ENCODE measurements at places on chromosomes 7 and 10.

GRCh38 chr7:156019776-156020565 lies 207.7 kb upstream of the SHH start:
- no peak for DNase-seq

DNA sequence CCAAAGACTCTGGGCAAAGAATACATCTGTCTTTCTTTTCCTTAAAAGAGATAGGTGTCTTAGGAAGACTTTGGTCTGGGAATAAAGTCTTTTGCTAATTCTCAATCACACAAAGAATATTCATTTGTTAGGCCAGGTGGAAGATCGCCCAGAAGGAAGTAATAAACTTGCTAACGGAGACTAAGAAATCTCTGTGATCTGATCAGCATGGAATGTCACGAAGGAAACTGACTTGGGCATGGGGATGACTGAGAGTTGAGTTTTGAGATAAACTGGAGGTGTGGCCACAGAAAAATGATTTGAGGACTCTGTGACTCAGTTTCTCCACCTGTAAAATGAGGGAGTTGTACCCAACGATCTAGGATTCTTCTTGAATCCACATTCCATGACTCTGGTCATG lies 161.1 kb upstream of the SVIL start:
- no peak for DNase-seq

DNA sequence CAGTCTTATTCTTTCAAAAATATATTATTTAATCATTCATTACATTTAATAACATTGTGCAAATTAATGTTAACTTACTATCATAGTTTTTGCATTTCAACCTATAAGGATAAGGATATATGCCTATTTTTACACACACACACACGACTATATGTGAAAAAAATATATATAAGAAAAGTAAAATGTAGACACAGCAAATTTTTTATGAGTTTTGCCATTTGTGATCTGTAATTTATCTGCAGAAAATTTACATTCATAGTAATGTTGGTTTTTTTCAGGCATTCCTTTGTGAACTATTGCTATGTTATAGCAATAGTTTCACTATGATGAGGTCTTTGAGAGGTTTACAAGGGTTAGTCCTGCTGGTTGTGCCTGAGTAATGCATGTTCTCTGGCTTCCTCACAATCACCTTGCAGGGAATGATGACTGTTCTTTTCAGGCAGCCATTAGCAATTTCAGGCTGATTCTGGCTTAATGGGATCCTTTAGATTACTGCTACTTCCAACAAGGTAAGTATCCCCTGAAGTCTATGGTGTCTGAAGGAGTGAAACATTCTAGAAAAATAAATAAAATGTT lies 183.7 kb upstream of the CDK1 start:
- DNase-seq = no peak

DNA sequence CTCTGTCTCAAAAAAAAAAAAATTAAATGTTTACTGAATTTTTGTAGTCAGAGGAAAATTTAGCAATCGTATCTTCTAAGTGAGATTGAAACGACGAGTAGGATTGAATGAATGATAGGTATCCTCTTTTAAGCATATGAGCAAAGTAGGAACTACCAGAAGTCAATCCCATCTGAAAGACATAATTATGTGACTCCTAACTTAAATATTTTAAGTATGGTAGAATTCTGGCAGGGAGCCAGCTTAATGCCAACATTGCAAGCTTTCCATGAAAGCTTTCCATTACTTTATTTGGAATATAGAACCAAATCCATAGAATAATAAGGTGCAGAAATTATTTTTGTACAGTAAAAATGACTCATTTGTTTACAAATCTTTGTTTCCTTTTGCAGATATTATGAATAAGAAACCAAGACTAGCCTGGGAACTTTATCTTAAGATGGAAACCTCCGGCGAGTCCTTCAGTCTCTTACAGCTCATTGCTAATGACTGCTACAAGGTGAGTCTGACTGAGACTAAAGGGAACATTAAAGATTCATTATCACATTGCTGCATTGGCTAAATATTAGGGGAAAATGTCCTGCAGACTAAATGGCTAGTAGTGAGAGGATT lies 50.2 kb upstream of the UBN2 start:
- DNase-seq = no peak

GRCh38 chr7:104267701-104268368 lies 60.0 kb upstream of the ORC5 start:
- no peak for DNase-seq

- DNase-seq = no peak
Measured at GRCh38 chr10:72081772-72082590, 6.4 kb downstream of the SPOCK2 start.

DNA sequence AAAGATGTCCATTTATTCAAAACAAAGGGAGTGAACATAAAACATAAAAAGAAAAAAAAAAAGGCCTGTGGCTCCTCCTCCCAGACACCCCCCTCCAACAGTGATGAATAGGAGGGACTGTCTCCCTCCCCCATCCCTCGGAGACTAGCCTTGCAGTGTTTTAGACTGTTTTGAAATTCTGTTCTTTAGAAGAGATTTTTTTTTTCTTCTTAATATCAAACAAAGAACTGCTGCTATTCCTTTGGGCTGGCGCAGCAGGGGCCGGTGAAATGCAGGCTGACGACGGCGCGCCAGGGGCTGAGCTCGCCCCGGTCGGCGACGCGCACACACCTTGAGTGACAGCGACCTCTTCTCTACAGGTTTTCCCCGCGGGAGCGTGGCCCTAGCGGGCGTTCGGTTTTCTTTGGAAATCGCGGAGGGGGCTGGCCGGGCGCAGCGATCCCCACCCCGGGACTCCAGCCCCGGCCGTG lies at the start of gene LANCL2:
Gene LANCL2, plus strand, starts transcription at position 133 of the 470 bp plus-strand sequence. CDS start 689 bp downstream, outside the sequence.
- no peak for DNase-seq

- no peak for DNase-seq
Measured at GRCh38 chr7:95467912-95468607, 17.7 kb upstream of the ASB4 start.

GRCh38 chr10:101826852-101827434 lies 8.7 kb upstream of the OGA start:
- no peak for DNase-seq

DNA sequence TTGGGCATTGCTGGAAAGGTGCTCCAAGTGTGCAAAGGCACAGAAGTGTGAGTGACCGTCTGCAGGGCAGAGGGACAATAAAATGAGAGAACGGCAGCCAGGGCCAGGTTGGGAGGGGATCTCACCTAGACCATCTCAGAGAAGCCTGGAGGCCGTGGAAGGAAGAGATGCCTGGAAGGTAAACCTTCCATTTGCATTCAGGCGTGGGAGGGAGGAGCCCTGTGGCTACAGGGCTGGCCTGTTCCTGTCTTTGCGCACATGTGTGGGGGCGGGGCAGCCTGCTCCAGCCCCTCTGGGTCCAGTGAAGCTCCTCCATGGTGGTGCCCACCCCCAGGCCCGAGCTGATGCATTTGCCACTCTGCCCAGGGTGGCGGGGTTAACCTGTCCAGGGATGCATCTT lies 473.6 kb upstream of the MGMT start:
- DNase-seq = no peak

GRCh38 chr10:133019651-133020050 lies 68.1 kb upstream of the ADGRA1 start:
- no peak for DNase-seq

- DNase-seq = no peak
Measured at GRCh38 chr7:48839108-48839507, 85.2 kb upstream of the CDC14C start.
